ENCODE measurements at places on chromosomes 1 and 21.
A peak's percentile ranks its signal among the peaks of the same experiment; 100 is the strongest.

GRCh38 chr1:168835176-168835575 is 106.2 kb upstream of the DPT start:
- DNase-seq = no peak

DNA sequence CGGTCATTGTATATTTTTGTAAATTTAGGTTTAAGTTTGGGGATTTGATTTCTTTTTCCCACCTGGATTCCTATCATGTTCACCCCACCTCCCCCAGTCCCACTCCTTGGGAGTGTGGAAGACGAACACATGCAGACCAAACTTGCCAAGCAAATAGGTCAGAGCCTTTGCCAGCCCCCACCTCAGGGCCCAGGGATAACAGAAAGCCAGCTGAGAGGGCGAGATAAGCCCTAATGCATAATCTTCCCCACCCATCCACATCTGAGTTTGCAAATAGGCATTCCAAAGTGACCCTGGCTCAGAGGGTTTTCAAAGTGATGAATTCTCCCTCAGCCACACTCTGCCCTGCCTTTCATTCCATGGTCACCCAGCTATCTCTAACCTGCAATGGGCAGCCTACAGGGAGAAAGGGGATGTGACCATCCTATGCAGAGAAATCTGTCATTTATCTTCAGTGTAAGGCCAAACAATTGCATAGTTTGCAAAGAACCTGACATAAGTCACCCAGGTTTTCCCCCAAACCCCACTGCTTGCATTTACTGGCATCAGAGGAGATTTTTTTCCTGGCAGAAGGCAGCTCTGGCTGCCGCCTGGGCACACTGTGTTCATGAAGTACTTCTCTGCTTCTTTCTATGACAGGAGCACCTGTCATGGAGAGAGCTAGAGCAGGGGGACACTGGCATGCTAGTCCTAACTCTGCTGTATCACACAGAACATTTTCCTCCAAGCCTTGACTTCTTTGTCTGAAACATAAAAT is 69.0 kb upstream of the NFIA start:
- DNase-seq = no peak

DNA sequence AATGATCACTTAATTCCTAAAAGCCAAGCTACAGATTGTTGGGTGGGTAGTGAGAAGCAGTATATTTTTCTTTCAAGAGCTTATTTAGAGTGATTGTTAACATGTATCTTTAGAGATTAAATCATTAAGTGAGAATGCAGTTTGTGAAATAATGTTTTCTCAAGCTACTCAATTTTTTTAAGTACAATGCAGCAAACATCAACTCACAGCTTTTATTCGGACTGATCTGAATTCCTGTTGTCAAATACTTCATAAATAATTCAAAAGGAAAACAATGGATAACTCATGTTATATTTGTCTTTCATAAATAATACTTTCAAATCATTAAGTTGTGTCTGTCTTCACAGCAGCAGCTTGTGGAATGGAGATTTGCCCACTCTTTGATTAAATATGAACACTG is 271.1 kb upstream of the DEPDC1 start:
- DNase-seq = no peak

GRCh38 chr1:42142894-42143675 is 10.1 kb upstream of the GUCA2B start:
- DNase-seq = no peak

DNA sequence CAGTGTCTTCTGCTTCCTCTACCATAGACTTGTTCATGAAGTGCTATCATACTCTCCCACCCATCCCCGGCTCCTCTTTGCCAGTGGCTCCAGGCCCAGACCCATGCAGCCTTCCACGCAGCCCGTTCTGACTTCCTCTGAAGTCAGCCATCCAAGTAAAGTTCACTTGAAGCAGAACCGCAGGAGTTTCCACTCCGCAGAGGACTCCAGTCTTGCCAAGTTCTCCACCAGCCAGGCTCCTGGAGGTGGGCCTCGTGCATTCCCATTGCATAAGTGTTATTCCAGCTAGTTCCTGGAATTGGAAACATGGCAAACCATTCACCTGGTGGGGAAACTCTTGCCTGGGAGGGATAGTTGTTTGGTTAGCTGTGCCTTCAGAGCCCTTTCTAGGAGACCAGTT is 185.1 kb downstream of the PLPP3 start:
- DNase-seq = no peak

DNA sequence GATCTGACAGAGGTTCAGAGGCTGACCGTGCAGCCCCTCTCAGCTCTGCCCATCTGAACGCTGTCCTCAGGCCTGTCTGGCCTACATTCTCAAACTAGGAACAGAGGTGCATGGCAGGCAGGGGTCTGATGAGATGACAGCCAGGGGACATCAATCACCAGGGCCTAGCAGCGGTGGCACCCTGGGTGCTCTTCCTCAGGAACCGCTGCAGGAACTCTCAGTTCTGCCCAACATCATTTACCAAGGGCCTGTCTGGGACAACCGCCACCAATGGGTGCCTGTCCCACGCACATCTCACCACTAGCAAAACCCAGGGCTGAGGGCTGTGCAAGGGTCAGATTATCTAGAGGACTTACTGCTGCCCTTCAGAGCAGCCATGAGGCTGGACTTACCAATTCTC is 245.7 kb downstream of the TOMM20 start:
- DNase-seq = no peak

- no peak for DNase-seq
Measured at GRCh38 chr21:38123626-38124025, 133.2 kb upstream of the KCNJ15 start.

DNA sequence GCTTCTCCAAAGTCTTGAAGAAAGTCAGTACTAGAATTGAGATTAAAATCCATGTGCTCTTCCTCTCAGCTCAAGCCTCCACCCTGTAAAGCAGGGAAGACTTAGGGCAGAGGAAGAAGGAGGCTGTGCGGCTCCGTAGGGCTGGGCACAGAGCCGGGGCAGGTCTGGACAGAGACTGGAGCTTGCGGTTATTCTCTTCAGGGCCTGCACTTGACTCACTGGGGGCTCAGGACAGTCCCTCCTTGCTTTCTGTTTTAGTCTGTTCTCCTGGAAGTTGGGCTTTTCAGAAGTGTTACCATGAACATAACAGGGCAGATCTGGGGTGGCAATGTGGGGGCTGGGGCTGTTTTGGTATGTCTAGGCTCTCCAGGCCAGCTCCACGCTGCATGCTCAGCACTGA is 21.6 kb upstream of the TRABD2B start:
- DNase-seq = no peak

DNA sequence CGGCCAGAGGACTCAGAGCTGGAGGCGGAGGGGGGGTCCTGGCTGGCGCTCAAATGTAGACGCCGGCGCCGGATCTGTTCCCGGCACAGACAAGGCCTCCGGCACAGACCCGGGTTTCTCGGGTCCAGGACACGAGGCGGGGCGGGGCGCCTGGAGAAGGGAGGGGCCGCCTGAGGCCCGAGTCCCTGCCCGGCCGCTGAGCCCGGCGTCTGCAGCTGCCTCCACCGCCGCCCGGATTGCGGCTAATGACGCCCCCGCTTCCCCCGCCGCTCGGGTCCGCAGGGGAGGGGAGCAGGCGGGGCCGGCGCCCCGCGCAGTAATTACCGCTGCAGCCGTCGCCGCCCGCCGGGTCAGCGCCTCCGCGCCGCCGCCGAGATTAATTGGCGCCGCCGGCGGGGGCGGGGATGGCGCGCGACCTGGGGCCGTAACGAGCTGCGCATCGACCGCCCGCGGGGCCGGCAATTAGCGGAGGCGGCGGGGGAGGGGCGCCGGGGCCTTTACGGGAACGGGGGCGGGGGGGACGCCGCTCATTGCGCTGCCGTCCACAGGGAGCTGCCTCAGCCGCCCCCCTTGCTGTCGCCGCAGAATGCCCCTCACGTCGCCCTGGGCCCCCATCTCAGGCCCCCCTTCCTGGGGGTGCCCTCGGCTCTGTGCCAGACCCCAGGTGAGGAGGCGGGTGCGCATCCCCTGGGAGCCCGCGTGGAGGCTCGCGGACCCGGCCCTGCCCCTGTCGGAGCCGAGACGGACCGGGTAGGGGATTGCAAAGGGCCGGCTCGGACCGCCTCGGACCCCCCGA is 17.3 kb downstream of the NOC2L start:
- DNase-seq = peak; percentile 86

- no peak for DNase-seq
Measured at GRCh38 chr1:205028924-205029323, 14.1 kb upstream of the CNTN2 start.

- no peak for DNase-seq
Measured at GRCh38 chr21:31480228-31480627, 136.2 kb upstream of the TIAM1 start.

DNA sequence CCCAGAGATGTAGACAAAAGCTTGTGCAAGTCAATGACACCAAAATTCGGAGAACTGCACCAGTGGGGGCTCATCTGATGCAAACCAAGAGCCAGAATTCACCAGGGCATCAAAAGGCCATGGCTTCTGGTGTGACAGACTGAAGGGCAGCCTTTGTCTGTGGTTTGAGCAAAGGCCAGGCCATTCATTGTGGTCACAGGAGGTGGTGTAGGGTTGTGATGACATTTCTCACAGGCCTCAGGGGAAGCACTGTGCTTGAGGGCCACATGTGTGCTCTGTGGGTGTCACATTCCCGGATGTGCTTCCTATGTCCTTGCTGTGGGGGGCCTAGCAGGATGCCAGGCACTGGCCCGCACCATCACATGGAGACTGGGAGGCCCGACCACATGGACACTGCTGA is 22.5 kb upstream of the KCNE1 start:
- no peak for DNase-seq

DNA sequence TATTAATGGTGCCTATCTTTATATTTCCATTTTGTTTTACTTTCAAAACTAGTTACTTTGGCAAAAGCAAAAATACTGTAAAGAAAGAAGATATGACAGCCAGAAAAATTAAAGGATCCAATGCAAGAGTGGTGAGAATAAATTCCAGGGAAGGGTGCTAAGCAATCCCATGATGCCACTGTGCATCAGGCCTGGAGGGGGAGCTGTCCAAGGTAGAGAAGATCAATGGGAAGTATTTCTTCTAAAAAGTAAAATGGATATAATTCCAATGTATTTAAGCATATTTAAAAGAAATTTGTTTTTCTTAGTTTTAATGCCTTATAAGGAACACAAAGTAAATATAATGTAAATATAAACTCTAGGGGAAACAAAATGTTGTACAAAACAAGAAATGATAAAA is 1382.2 kb upstream of the B3GALT2 start:
- DNase-seq = no peak

- DNase-seq = no peak
Measured at GRCh38 chr1:213858581-213858980, 129.2 kb upstream of the PROX1 start.

DNA sequence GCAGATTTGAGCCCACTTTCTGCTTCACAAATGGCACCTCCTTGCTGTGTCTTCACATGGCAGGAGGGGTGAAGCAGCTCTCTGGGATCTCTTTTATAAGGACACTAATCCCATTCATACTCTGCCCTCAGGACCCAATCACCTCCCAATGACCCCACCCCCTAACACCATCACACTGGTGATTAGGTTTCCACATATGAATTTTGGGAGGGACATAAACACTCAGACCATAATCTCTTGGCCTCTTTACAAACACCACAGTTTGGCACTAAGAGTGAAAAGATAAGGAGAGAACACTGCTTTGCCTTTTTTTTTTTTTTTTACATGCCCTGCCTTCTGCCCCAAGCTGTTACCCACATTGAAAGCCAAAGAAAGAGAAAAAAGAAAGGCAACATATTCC is 166.2 kb upstream of the NFIA start:
- no peak for DNase-seq

DNA sequence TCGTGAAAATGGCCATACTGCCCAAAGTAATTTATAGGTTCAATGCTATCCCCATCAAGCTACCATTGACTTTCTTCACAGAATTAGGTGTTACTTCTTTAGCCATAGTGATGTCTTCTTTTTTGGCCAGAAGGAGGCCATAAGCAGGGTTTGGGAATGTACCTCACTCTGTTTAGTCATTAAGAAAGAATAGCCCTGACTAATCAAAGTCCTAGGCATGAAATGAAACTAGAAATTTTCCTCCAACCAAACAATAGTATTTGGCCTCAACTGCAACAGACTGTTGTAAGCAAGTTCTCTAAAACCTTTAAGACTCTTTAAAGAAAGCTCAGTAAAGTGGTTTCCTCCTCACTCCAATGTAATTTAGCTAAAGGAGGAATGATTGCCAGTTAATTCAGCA is 163.9 kb downstream of the AKT3 start:
- no peak for DNase-seq

GRCh38 chr1:228368801-228369607 is 37.6 kb downstream of the TRIM11 start:
- DNase-seq = peak; percentile 9

- DNase-seq = no peak
Measured at GRCh38 chr1:153356392-153357075, 1.1 kb upstream of the S100A9 start.

DNA sequence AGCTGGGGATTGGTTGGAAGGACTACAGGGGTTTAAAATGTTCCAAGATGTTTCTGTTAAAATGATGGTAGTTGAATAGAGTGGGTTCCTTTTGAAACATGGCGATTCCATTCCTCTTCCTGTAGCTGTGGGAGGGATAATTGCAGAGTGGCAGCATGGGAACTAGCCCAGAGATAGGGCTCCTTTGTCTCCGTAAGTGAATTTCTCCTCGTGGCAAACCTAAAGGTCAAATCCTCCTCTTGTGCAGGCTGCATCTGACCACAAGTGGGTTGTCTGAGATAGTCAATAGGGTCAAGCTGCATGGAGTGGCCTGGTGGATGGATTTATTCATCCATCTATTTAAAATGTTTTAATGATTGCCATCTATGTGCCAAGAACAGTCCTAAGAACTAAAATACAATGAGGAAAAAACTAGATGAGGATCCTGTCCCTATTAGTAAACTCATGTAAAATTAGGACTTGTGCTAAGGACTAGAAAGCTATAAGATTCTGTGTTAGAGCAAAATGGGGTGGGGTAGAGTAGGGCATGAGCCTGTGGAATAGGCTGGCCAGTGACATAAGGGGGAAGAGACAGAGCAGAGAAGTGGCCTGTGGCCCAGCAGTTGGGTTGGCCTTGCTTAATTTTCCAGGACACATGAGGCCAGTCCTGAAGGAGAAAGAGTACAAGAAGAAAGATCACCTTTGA is 89.1 kb upstream of the IVNS1ABP start:
- DNase-seq = no peak

DNA sequence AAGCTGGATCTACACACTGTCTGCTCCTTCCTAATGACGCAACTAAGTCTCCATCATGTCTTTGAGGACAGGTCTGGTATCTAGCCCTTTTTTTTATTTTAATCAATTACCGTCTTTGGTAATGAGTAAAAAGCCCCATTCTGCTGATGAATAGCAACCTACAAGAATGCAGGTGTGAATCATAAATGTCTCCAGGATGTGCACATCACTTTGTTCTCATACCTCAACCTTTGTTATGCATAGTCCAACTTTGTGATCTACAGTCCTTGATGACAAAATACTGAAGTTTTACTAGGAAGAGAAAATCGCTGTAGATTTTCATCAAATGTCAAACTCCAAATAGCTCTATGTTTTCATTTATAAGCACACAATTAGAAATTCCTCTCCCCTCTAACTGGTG is 39.3 kb downstream of the PLPPR5 start:
- no peak for DNase-seq
